ENCODE measurements at places on chromosomes 1 and 21.

GRCh38 chr1:156144742-156145141 is 8.6 kb upstream of the SEMA4A start:
- no peak for DNase-seq

GRCh38 chr1:85605484-85606413 is 25.2 kb downstream of the CCN1 start:
- no peak for DNase-seq

DNA sequence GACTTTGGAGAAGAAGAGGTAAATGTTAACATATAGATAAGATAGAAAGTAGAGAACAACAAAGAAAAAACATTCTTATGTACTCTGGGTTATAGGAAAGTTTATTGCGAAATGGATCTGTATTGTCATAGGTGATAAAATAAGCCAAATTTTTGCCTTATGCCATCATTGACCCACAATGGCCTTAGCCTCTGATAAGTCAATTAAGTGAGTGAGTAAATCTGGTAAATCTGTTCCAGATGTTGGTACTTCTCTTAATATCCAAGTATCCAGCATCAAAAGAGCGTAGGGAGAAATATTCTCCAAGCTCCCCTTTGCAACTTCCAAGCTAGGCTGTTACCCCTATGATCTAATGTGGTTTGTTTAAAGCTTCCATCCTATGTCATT is 38.3 kb upstream of the CLCA4 start:
- no peak for DNase-seq

DNA sequence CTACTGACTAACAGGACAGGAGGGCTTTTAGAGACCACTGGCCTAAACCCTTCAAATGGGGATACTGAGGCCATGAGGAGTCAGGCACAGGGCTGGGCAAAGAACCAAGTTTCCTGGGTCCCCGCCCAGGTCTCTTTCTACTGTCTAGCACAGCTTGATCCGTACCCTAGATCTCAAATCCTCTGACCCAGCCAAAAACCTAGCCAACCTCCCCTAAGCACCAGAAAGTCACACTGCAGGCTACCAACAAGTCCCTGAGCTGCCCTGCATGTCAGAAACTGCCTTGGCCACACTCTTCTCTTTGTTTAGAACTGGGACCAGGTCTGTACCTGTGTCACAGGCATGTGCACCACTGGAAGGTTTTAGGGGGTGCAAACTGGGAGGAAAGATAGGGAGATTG is 33.6 kb downstream of the AHDC1 start:
- no peak for DNase-seq

GRCh38 chr1:197510691-197511378 is 242.8 kb downstream of the CRB1 start:
- no peak for DNase-seq

DNA sequence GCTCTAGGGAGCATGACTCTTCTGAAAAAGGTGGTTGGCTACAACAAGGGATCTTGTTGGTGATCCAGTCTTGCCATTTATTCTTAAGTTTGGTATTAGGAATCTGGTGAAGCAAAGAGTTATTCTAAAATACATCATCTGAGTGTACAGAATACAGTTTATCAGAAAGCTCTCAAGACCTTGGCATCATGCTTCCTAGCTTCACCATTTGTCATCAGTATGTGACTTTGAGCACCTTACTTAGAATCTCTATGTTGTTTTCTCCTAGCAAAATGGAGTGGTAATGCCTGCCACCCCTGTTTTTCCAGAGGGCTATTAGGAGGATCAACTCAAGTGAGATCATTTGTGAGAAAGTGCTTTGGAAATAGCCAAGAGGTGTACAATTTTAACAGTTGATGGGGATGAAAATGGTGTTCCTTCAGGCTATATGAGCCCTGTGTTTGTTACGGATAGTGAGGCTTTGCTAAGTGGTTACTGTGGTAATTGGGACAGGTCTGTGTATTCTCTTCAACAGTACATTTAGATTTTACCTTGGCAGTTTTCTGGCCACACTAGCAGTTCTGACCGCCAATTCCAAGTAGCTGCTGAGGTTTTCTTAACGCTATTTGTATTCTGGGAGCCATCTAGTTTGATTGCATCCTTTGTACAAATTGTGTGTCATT is 120.5 kb downstream of the DISP1 start:
- no peak for DNase-seq

- DNase-seq, result no peak
Measured at GRCh38 chr1:5967351-5968160, 24.7 kb downstream of the NPHP4 start.

DNA sequence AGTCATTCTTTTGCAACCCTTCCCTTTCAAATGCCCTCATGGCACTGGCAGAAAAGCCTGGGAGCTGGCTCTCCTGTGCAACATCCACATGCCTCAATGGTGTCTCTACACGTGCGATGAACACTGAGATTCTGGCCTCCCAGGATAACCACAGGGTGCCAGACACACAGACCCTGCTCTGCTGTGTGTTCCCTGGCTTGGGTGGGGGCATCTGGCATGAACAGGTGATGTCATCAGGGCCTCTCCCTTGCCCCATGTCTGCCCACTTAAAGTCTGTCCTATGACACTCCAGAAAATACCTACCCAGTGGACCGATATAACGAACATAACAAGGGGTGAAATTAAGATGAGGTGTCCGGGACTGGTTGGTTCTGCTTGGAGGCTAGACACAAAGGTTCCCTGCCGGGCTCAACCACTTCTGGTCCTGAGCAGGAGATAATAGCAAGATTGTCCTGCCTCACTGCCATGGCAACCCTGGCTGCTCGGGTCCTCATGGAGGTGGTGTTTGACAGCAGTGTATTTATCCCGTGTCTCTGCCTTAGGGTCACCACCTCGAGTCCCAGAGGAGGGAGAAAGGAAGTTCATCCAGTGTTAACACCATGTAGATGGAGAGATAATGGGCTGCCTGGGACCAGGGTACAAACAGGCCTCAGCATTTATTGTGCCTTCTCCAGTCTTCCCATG is 19.3 kb downstream of the INSRR start:
- no peak for DNase-seq

GRCh38 chr1:226404063-226404903 is 3.6 kb downstream of the PARP1 start:
- DNase-seq, result no peak

- no peak for DNase-seq
Measured at GRCh38 chr1:100516857-100517256, 21.1 kb upstream of the GPR88 start.

DNA sequence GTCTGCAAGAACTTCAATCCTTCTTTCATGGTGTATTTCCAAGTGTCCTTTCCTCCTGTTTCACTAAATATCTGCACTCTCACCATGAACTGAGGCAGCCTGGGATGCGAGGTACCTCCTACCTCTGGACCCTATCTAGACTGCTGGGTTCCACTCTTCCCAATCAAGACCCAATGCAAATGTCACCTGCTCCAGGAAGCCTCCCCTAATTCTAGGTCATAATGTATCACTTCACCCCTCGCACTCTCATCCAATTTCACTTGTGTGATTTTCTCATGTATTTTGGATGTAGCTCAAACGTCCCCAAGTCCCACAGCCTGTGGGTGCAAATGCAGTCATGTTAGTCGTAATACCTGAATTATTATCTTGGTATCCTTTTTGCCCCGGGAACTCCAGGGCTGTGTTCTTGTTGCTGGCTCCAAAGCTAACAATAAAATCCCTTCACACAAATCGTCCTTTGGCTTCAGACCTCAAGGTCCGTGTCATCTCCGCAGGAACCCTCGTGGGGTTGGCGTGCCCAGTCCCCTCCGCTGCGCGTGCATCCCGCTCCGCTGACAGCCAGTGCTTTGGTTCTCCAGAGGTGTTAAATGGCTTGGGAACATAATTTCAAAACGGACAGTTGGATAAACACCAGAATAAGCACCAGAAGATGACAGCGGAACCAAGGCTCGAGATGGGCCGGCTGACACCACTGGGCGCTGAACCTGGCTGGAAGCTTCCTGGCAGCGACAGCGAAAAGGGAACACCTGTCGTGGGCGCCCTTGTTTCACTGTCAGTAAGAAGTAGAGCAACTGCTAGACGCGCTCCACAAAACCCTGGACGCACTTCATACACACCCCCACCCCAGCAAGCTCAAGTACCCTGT is 1.0 kb upstream of the BACH1 start:
- DNase-seq, result no peak

- no peak for DNase-seq
Measured at GRCh38 chr1:37601441-37601840, 5.7 kb upstream of the GNL2 start.

GRCh38 chr21:23887725-23888306 is 1719.5 kb downstream of the MRPL39 start:
- peak; percentile 22 for DNase-seq

- DNase-seq, result no peak
Measured at GRCh38 chr1:1086911-1087341, 12.8 kb upstream of the RNF223 start.

DNA sequence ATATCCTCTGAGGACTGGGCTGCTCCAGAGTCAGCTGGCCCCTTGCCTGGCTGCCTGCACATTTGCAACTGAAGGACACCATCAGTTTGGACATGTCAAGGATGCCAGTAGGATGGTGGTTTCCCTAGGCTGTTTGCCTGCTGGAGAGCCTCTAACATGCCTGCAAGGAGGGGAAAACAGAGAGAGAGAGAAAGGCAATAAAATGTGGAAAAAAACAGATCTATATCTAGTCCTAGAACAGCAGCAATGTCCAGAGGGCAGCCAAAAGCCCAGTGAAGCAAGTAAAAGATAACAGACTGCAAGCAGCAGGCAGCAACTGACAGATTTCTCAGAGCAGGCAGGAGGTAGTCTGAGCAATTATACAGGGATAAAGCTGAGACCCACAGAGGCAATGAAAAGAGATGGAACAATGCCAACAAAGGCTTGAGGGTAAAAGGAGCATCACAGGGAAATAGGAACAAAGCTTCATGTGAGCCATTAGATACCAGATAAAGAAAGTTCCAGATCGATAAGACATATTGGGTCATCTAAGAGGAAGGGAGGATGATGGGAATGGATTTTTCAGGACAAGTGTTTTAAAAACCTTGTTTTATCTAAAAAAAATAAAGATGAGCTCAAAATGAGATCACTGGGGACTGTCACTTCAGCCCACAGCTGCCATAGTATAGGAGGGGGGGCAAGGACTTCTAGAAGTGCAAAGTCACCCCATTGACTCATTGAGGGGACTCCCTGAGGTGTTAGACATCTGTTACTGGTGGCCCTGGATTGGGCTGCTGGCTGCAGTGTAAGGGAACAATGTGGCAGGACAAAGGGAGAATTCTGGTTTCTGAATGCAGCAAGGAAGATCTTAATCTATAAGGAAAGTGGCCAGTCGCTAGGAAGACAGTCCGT is 38.6 kb upstream of the GADD45A start:
- no peak for DNase-seq

- no peak for DNase-seq
Measured at GRCh38 chr1:68046423-68046822, 4.0 kb downstream of the DIRAS3 start.

- no peak for DNase-seq
Measured at GRCh38 chr1:1597275-1597930, 2.5 kb downstream of the FNDC10 start.

GRCh38 chr1:230113593-230114236 is 46.7 kb downstream of the GALNT2 start:
- DNase-seq, result no peak

GRCh38 chr1:111471012-111471411 is 2.8 kb upstream of the C1orf162 start:
- peak; percentile 39 for DNase-seq

DNA sequence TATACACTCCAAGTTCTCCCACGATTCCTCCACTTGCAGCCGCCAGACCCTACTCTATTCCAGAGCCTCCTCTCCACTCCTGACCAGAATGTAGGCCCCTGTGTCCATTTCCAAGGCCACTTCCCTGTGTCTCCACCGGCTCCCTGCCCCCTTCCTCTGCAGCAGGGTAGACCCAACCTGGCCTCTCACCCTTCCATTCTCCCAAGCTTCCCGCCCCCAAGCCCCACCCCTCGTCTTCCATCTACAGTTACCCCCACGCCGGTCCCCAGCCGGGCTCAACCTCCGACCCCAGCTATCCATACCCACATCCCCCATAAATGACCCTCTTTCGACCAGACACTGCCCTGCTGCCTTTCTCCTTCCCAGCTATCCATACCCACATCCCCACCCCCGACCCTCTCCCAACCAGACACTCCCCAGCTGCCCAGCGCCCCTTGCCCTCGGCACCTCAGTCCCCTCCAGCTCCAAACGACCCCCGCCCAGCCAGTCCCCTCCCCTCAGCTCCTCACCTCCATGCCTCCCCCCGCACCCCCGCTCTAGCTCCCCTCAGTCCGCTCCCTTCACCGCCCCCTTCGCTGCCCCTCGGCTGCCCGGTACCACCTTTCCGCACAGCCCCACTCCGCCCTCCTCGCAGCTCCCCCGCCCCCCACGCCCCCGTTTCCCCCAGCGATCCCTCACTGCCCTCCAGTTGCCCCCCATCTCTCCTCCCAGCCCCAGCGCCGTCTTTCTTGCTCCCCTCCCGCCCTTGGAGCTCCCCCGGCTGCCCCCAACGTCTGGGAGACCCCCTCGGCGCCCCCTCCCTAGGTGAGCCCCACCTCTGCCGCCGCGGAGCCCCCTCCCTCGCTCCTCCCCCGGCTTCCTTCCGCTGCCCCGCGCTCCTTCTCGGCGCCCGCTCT is 670 bp downstream of the RAB3B start:
- no peak for DNase-seq

DNA sequence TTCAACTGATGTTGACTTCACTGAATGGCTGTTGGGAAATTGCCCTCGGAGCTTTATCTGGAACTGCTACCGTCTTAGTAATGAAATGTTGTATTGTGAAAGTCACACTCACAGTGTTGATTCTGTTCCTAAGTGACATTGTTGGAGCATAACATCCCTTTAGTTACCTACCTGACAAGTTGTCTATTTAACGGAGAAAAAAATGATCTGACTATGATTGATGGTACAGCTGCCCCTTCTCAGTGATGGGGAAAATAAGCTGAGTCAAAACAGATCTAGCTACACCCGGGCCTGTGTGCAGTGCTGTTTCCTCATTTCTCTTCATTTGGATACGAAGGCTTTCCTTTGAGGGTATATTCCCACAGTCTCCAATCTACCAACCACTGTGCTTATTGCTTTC is 472.3 kb upstream of the BRINP3 start:
- DNase-seq, result no peak

GRCh38 chr1:19814681-19815503 is at the start of gene RNF186:
Gene RNF186 (minus strand): TSS chr1:19815283. CDS start chr1:19815101, 182 bp downstream.
- DNase-seq, result no peak

GRCh38 chr1:244557565-244557964 is 95.4 kb upstream of the DESI2 start:
- no peak for DNase-seq
